Breast epithelium (tissue), 4 donors: ENCODE measurements at places on chromosomes 12 and 14. TPM values are rescaled to one million over a fixed set of nuclear protein-coding genes. Genes with fewer than 3 reads are reported as not detected.

PZP gene
- 0.80 TPM for total RNA-seq

MMP19 gene
- total RNA-seq, result 47.9 TPM

DNA sequence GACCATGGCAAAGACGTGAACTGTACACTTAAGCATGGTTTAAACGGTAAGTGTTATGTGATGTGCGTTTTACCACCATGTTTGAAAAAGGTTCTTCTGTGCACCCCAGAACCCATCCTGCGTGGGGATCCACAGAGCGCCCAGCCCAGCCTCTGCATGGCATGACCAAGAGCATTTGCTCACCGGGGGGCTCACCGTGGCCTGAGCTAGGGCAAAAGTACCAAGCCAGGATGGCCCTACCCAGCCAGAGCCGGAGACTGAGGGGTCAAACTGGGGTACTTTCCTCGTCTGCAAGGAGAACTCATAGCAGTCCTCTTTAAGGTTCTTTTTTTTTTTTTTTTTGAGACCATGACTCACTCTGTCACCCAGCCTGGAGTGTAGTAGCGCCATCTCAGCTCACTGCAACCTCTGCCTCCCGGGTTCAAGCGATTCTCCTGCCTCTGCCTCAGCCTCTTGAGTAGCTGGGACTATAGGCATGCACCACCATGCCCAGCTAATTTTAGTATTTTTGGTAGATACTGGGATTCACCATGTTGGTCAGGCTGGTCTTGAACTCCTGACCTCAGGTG, 16.4 kb upstream of the ANKRD9 start:
- H3K4me1 ChIP-seq, result no peaks in the 10 kb centered on the region
- H3K27me3 ChIP-seq, result no peaks in the 10 kb centered on the region
- no peaks in the 10 kb centered on the region for H3K36me3 ChIP-seq
- no peak for DNase-seq
- H3K27ac ChIP-seq, result no peak overlapping the region

- H3K4me1 ChIP-seq, result peaks cover 10% of the 10 kb centered on the region
- H3K27ac ChIP-seq, result peak overlapping the region; percentile 48
- no peaks in the 10 kb centered on the region for H3K36me3 ChIP-seq
- H3K4me3 ChIP-seq, result no peak overlapping the region
Observed at GRCh38 chr12:47950856-47951468, 12.4 kb upstream of the TMEM106C start.

- no peak for DNase-seq
- no peaks in the 10 kb centered on the region for H3K4me1 ChIP-seq
- H3K4me3 ChIP-seq, result no peak overlapping the region
- H3K27me3 ChIP-seq, result no peaks in the 10 kb centered on the region
- no peak overlapping the region for H3K27ac ChIP-seq
Observed at GRCh38 chr12:113862590-113863454, 103.3 kb downstream of the RBM19 start.

DNA sequence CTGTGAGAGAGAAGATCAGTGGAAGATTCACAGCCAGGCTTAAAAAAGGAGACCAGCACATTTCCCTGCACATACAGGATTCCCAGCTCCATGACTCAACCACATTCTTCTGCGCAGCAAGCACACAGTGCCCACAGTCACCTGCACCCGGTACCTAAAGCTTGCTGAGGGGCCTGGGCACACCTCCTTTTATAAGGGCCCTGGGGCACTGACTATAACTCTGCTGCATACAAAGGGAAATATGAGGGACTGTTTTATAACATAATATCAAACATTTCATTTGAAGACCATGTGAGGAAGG, 322.9 kb downstream of the DAD1 start:
- H3K4me1 ChIP-seq, result no peaks in the 10 kb centered on the region
- DNase-seq, result no peak
- H3K27ac ChIP-seq, result no peak overlapping the region
- no peaks in the 10 kb centered on the region for H3K27me3 ChIP-seq
- no peak overlapping the region for H3K4me3 ChIP-seq
- no peaks in the 10 kb centered on the region for H3K36me3 ChIP-seq
